ENCODE measurements at places on chromosomes 1 and 21. TPM values are rescaled to one million over a fixed set of nuclear protein-coding genes. Genes with fewer than 3 reads are reported as not detected.
A peak's percentile ranks its signal among the peaks of the same experiment; 100 is the strongest.

DNA sequence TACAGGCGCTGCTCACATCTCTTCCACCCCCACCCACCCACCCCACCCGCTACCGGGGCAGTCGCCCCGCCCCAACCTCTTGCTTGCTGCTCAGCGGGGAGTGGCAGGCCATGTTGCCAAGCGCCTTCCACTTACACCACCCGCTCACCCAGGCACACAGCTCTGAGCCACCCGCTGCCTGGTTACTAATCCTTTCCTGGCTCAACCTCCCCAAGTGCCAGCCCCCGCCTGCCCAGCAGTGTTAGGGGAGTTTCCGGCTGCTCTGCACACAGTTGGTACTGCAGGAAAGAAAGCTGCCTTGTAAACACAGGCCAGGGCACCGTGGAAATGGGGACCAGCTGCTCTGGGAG, 56.2 kb downstream of the LACTBL1 start:
- H3K4me1 ChIP-seq: no peaks in the 10 kb centered on the region
- DNase-seq: no peak
- H3K4me3 ChIP-seq: no peak overlapping the region
- no peak overlapping the region for H3K27ac ChIP-seq

DNA sequence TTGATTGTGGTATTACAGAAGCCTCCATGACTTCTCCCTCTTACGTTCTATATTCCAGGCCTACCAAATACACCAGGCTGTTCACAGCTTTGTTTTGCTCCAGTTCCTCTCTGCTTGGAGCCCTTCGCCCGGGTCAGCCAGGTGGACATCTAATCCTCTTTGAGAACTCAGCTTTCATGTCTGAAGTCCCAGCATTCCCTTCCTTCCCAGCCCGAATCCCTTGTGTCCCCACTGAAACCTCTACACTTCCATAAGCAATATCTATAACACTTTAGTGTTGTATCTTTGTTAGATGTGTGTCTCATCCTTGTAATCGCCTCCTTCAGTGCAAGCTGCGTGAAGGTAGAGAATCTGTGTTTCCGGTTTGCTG, 1.9 kb downstream of the RNF11 start:
- peaks cover 5% of the 10 kb centered on the region for H3K36me3 ChIP-seq
- no peak for DNase-seq
- H3K4me1 ChIP-seq: peaks cover 37% of the 10 kb centered on the region

GRCh38 chr1:189323091-189323490, 1154.6 kb downstream of the BRINP3 start:
- no peak overlapping the region for H3K4me3 ChIP-seq
- H3K27ac ChIP-seq: no peak overlapping the region
- no peaks in the 10 kb centered on the region for H3K36me3 ChIP-seq

Gene OPTC
- total RNA-seq: not detected

- H3K4me3 ChIP-seq: peak overlapping the region; percentile 82
- no peaks in the 10 kb centered on the region for H3K27me3 ChIP-seq
- H3K36me3 ChIP-seq: no peaks in the 10 kb centered on the region
Measured at GRCh38 chr1:228155596-228156514, 6.1 kb downstream of the GJC2 start.

DNA sequence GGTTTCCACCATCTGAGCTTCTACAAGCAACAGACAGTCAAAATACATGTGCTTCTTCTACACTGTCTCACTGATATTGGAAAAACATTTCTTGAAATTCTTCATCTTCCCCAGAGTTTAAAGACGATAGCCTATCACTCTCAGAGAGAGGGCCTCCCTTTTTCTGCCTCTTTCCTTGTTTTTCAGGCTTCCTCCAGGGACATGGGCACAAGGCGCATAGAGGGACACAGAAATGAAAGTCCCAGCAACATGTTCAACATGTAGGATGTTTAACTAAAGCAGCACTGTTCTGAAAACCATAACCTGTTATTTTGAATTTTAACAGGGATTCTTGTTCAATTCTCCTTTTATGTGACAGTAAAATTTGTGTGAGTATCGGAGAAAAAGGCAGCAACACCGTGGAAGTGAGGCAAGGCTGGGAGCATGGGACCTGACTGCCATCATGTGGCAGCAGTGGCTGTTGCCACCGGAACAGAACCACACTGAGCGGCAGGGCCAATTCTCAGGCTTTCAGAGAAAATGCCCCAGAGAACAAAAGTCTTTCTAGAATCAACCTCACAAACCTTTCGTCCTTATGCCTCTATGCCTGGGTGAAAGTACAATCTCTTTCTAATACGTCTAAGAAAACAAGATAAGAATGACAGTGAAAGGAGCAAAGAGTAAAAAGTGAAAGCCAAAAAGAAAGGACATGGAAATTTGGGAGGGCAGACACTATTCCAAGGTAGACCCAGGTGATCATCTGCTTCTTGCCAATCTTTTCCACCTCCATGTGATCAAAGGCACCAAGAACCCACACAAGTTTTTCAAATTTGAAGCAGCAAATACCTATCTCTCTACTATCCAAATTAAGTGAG, 54.5 kb downstream of the PCNX2 start:
- H3K4me1 ChIP-seq: peaks cover 9% of the 10 kb centered on the region
- no peaks in the 10 kb centered on the region for H3K27me3 ChIP-seq
- no peak overlapping the region for H3K27ac ChIP-seq
- peak; percentile 32 for DNase-seq
- H3K4me3 ChIP-seq: no peak overlapping the region

GRCh38 chr1:116497656-116498055, 73.2 kb downstream of the CD58 start:
- H3K36me3 ChIP-seq: peaks cover 9% of the 10 kb centered on the region
- peak overlapping the region; percentile 34 for H3K27ac ChIP-seq
- H3K27me3 ChIP-seq: no peaks in the 10 kb centered on the region
- no peak overlapping the region for H3K4me3 ChIP-seq
- DNase-seq: no peak

Measured in activated naive CD8-positive, alpha-beta T cell treated with anti-CD3 and anti-CD28 coated beads, Interleukin-2, amount 10 ng/mL, durations not matched to agents 7 days and 5 days (primary cell).